ENCODE measurements at places on chromosomes 3 and 15.

GRCh38 chr3:14461748-14462324 lies 59.4 kb downstream of the SLC6A6 start:
- DNase-seq = no peak

DNA sequence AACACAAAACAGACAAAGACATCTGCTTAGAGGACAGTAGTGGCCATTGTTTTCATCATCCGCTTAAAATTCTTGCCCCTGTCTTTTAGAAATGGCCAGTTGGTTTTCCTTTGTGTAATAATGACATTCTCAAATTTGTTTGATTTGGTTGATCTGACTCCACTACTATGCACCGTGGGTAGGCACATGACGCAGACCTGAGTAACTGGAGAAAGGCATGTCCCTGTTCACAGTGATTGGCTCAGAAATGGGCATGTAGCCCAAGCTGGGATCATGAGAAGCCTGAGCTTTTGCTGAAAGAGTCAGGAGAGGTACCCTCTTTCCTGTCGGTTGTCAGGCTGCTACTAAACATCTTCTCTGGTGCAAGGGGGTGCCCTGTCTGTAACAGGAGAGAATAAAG lies 36.6 kb upstream of the MAGI1 start:
- DNase-seq = no peak

DNA sequence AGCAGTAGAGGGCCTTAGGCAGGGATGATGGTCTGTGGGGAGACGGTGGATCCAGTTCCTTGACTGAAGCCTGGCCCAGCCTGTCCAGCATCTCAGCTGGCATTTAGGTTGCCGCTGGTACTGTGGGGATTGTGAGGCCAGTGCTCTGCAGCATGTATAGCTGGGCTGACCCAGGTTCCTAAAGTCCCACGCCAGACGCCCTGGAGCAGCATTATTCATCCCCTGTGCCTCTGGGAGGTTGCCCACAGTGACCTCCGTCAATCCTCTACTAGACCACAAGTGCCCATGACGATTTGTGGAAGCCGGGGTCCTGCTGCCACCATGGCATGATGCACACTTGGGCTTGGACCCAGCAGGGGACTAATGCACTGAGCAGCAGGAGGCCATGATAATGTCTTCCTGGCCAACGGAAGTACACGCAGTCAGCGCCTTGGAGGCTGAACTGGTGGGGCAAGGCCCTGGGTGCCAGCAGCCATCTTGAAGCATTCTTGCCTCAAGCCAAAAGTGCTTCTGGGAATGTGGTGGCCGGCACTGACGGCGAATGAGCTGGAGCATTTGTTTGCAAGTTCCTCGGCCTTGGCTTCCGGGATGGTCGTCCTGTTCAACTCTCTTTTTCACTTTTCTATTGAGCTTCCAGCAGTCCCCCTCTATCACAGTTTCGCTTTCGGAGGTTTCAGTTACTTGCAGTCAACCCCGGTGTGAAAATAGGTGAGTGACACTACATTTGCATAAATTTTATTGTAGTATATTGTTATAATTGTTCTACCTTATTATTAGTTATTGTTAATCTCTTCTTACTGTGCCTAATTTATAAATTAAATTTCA lies 949.4 kb downstream of the ROBO1 start:
- DNase-seq = no peak

DNA sequence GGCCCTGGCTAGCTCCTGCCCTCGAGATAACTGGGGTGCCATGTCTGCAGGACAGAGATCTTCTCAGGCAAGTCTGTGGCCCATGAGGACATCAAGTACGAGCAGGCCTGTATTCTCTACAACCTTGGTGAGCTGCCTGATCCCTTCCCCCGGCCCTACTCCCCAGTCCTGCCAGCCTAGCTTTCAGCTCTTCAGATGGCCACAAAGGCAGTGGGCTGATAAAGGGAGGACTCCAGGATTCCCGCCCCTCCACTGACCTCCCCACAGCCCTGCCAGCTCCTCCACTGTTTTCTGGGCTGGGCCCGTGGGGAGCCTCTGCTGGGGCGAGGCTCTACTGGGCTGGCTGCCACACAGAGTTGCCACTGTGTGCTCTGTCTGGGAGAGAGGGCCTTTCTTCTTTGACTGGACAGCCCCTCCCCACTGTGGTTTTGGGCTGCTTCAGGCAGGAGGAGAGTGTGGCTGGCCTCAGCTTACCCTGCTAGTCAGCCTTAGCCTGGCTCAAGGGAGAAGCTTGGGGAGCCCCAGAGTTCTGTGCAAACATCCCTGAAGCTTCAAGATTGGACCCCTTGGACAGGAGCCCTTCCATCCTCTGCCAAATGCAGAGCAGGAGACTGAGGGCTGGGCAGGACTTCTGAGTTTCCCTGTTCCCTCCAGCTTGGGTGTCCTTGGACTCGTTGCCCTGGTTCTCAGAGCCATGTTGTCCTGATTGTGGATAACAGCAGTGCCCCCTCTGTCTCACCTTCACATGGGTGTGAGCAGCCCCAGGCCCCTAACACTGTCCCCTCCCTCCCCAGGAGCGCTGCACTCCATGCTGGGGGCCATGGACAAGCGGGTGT lies 24.4 kb downstream of the PTPN23 start:
- no peak for DNase-seq

DNA sequence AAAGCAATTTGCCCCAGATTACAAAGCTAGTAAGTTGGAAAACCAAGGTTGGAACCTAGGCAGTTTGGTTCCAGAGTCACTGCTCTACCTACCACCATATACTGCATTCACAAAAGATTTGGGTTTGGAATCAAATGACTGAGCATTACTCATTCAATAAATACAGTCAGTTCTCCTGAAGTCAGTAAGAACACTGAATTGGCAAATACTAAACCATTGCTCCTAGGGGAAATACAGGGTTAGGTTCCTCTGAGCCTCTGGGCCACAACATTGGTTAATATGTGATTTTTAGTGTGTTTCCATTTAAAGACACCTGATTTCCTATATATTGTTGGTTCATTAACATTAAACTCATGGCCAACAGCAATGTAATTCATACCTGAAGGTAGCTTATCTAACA lies 2.1 kb upstream of the EIF5A2 start:
- DNase-seq = no peak

- DNase-seq = no peak
These were observed 917.5 kb downstream of the FHIT start for GRCh38 chr3:60333710-60334109.

- DNase-seq = no peak
These were observed 15.1 kb downstream of the NTRK3 start for GRCh38 chr15:88241461-88241860.

DNA sequence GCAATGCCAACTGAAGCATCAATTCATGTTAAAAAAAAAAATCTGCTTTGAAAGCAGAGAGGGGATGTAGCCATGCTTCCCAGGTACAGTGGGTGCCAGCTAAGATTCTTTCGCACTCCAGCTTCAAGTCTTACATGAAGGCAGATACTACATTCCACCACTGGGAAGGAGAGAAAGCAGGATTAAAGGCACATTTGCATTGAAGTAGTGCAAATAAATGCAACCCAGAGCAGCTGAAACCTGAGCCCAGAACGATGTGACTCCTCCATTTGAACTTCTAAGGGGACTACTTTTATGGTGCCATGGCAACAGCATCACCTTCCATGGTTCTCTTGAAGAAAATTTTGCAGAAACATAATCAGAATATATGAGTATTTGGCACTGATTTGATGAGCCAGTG lies 19.1 kb upstream of the GJD2 start:
- DNase-seq = no peak

- no peak for DNase-seq
These were observed 145.7 kb upstream of the KCNH8 start for GRCh38 chr3:19002606-19003005.

DNA sequence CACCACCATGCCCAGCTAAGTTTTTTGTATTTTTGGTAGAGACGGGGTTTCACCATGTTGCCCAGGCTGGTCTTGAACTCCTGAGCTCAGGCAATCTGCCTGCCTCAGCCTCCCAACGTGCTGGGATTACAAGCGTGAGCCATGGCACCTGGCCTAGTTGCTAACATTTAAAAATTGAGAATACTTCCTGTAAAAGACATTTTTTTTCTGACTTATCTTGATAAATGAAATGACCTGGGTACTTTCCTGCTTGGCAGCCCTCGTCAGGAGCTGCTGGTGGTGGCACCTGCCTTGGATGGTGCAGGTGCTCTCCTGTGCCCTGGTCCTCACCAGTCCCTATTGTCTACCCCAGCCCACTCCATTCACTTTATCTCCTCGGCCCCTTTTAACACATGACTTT lies 66.8 kb upstream of the FOXP1 start:
- no peak for DNase-seq

DNA sequence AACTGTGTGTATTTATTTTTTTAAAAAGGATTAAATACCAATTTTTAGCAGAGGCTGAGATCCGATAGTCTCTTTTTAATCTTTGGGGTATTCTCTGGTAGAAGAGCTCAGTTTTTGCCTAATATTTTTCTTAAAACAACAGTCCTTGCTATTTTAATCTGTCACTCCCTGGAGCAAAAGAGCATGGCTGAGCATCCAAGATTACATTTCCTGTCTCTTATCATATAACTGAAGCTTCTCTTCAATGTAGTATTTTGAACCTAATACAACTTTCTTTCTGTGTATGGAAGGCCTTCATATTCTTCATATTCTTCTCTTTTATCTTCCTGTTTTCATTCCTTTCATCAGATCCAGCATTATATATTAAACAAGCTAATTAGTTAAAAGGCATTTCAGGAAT lies 293.7 kb downstream of the NSUN3 start:
- DNase-seq = no peak

- no peak for DNase-seq
These were observed 120.4 kb upstream of the MEF2A start for GRCh38 chr15:99445272-99445850.

DNA sequence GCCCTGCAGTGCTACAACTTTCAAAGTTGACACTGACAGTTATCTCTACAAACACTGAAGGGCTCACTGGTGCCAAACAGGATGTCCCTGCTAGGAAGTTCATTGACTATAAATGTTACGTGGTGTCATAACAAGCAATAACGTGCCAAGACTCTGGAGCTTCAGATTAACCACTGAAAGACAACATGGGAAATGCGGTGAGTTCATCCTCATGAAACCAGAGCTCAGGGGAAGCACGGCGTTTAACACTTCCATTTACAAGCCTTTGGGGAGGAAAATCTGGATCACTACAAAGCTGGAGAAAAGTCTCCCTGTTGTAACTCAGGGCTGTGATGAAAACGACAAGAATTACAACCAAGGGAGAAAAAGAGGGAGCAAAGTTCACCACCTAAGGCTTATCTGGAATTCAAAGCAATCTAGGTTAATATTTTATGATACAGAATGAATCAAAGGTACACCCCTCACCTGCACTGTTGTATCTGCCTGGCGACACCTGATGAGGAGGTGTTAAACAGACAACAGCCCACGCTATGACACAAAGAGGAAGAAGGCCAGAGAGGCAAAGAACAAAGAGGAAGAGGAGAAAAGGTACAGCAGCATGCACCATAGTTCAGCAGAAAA lies 27.0 kb downstream of the SHQ1 start:
- DNase-seq = no peak

GRCh38 chr3:191721990-191722389 lies 261.0 kb downstream of the PYDC2 start:
- DNase-seq = no peak

DNA sequence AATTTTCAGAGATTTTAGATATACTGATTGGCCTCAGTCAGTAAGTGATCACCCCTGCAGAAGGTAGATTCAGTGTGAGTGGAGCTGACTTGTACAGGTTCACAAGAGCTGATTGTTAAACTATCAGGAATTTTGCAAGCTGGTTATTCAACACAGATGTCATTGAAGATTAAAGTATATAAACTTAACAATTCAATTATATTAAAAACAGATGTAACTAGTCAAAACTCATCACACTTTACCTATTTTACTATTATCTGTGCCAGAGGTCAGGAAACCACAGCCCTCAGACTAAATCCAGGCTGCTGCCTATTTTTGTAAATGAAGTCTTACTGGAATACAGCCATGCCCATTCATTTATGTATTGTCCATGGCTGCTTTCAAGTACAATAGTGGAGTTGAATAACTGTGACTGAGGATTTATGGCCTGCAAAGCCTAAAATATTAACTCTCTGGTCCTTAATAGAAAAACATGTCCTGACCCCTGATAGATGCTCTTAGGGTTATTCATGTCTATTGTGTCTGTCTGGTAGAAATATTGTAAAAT lies 429.3 kb upstream of the PDZRN3 start:
- no peak for DNase-seq

- no peak for DNase-seq
These were observed 884.8 kb downstream of the FHIT start for GRCh38 chr3:60366486-60366885.

DNA sequence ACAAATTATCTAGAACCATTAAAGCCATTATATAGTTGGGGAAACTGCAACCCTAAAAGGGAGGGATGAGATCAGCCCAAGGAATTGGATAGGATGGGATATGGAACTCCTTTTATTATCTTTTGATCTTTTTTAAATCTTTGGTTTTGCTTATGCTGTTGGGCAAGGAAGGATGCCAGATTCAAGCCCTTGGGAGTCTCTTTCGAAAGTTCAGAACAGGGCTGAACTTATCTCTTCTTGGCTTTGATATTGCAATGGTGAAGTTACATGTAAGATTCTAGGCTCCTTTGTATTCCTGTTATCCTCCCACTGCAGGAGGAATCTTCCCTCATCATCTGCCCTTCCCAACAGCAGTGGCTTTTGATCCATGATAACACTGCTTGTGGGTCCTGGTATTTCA lies 10.0 kb upstream of the SLC22A13 start:
- DNase-seq = no peak

- DNase-seq = no peak
These were observed 240.9 kb downstream of the RBMS3 start for GRCh38 chr3:29521751-29522150.

GRCh38 chr3:190063490-190063889 lies 57.2 kb downstream of the P3H2 start:
- DNase-seq = no peak

GRCh38 chr15:58232281-58233065 lies 94.3 kb downstream of the AQP9 start:
- DNase-seq = no peak

DNA sequence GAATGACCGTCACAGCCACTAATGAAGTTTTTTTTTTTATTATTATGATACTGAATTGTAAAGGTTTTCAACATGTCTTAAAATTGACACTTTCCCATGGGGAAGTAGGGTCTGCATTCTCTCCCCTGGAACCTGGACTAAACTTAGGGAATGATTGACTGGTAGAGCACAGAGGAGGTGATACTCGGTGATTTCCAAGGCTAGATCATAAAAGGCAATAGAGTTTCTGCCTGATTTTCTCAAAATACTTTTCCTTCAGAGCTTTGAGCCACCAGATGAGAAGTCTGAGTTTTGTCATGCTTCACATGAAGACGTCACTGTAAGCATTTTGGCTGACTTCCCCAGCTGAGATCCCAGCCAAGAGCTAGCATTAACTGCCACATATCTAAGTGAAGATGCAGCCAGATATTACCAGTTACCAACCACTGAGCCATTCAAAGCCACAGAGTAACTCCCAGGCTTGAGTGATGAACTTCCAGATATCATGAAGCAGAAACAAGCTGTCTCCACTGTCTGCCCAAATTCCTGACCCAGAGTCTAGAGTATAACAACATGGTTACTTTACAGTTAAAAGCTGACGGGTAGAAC lies 105.8 kb downstream of the LSAMP start:
- no peak for DNase-seq

Data from activated CD4-positive, alpha-beta T cell treated with anti-CD3 and anti-CD28 coated beads for 24 hours (primary cell).